ENCODE measurements at places on chromosomes 1 and 21. TPM values are rescaled to one million over a fixed set of nuclear protein-coding genes. Genes with fewer than 3 reads are reported as not detected.

GRCh38 chr1:109484519-109484975, 842 bp downstream of the ATXN7L2 start:
- peak overlapping the region; percentile 64 for H3K4me3 ChIP-seq
- no peaks in the 10 kb centered on the region for H3K36me3 ChIP-seq
- peak overlapping the region; percentile 88 for H3K27ac ChIP-seq
- peaks cover 20% of the 10 kb centered on the region for H3K4me1 ChIP-seq

DNA sequence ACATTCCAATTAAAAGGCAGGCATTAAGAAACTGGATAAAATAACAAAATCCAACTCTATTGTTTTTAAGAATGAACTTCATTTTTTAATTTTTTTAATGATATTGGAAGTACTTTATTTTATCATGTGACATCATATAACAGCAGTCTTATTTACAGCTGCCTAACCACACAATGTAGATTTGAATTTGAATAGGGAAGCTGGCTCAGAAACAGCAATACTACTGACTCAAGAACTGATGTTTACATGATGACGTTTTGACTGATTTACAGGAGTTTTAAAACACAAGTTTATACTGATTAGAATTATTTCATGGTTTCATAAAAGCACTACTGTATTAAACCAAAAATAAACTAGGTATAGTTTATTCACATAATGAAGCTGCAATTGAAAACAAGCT, 348.7 kb upstream of the NR5A2 start:
- no peaks in the 10 kb centered on the region for H3K27me3 ChIP-seq
- no peak overlapping the region for H3K4me3 ChIP-seq
- H3K4me1 ChIP-seq, result no peaks in the 10 kb centered on the region
- no peak for DNase-seq

The ZSCAN20 gene
- 4.0 TPM for total RNA-seq

DNA sequence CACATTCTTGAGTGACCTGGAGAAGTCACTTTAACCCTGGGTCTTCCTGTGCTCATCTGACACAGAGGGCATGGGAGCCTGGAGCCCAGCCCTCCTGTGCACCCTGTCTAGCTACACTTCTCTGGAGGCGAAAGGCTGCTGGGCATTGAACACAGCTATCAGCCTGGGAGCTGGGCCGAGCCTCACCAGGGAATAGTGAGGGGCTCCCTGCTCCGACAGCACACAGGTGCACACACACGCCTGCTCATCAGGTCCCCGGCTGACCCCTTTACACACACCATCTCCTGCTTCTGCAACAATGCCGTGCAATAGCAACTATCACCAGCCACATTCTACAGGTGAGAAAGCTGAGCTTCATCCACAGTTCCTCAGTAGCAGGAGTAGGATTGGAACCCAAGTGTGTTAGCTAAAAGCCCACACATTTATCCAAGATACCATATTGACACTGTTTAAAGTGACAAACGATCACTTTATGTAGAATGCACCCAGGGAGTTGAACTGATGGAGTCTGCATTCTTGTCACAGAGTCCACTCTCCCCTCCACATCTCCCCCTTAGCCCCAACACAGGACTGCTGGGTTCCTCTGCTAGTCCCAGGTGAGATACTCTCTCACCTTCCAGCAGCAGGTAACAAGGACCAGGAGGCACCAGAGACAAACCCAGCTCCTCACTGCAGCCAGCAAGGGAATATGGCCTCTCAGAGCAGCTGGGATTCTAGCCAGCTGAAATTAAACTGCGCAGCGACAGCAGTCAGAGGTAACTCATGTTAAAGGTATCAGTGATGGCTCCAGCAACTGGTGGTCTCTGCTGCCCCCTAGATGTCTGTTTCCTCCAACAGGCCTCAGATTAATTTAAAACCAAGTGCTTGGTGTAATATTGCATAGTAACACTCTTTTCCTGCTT, 18.3 kb upstream of the CAPN8 start:
- H3K4me1 ChIP-seq, result no peaks in the 10 kb centered on the region
- no peaks in the 10 kb centered on the region for H3K27me3 ChIP-seq
- DNase-seq, result peak; percentile 66
- H3K36me3 ChIP-seq, result no peaks in the 10 kb centered on the region
- no peak overlapping the region for H3K4me3 ChIP-seq

The CA6 gene
- not detected for total RNA-seq

DNA sequence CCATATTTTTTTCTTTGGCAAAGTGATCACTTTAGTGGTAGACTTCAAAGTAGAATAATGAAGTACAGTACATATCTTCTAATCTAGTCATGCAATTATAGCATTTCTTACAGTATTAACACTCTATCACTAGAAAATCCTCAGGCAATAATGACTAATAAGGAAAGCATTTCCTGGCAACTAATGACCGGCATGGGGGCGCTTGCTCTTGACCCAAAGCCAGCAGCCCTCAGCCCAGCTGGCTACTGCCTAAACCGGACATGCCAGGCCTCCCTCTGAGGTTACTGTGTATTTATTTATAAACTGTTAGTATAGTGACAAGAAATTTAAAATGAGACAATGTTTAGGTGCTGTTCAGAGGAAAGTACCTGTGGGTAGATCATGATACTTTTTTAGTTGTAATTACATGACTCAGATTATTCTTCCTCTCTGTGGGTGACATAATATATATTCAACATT, 633.8 kb downstream of the PTPRC start:
- no peaks in the 10 kb centered on the region for H3K4me1 ChIP-seq
- no peaks in the 10 kb centered on the region for H3K27me3 ChIP-seq
- no peak overlapping the region for H3K27ac ChIP-seq
- no peaks in the 10 kb centered on the region for H3K36me3 ChIP-seq

- H3K36me3 ChIP-seq, result no peaks in the 10 kb centered on the region
- no peak overlapping the region for H3K27ac ChIP-seq
- no peaks in the 10 kb centered on the region for H3K27me3 ChIP-seq
- no peaks in the 10 kb centered on the region for H3K4me1 ChIP-seq
- no peak for DNase-seq
- no peak overlapping the region for H3K4me3 ChIP-seq
These were observed 63.8 kb upstream of the FAM20B start for GRCh38 chr1:178961868-178962267.

The AMY1B gene
- total RNA-seq, result not detected

- peak overlapping the region; percentile 67 for H3K27ac ChIP-seq
- DNase-seq, result peak; percentile 71
- peaks cover under 1% of the 10 kb centered on the region for H3K27me3 ChIP-seq
- H3K4me1 ChIP-seq, result no peaks in the 10 kb centered on the region
- H3K4me3 ChIP-seq, result no peak overlapping the region
These were observed 18.0 kb downstream of the BMP8A start for GRCh38 chr1:39509360-39510009.

The TNNI3K gene
- 14.2 TPM for total RNA-seq

DNA sequence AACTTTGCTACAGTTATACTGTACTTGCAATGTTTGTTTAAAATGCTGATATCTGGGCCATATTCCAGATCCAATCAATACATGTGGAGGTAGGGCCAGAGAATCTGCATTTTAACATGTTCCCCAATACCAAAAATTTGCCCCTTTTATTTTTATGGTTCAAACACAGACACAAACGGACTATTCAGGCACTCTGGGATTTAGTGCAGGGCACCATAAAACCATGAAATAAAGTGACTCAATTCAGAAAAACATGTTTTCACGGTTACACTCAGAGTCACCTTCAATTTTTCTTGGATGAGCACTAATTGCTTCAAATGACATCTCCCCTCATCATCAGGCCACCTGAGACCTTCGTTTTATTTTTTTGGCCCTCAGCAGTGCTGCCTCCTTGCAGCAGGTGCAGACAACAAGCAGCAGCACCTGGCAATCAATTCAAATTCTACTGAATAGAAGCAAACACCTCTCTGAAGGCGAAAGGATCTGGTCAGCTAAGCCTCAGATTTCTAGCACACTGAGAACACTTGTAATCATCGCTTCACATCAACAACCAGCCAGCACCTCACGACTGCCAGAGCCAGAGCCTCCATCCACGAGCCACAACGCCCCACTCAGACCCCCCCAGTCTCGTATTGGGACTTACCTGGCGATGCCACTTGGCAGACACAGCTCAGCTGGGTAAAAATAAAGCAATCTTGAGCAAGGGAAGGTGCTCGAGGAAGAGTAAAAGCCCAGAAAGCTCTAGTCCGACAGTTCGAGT, 1.1 kb downstream of the ERO1B start:
- H3K27ac ChIP-seq, result peak overlapping the region; percentile 90
- H3K4me1 ChIP-seq, result peaks cover 16% of the 10 kb centered on the region
- H3K27me3 ChIP-seq, result no peaks in the 10 kb centered on the region
- H3K4me3 ChIP-seq, result peak overlapping the region; percentile 70

The MAP10 gene
- 1.7 TPM for total RNA-seq

The CD1E gene
- not detected for total RNA-seq

DNA sequence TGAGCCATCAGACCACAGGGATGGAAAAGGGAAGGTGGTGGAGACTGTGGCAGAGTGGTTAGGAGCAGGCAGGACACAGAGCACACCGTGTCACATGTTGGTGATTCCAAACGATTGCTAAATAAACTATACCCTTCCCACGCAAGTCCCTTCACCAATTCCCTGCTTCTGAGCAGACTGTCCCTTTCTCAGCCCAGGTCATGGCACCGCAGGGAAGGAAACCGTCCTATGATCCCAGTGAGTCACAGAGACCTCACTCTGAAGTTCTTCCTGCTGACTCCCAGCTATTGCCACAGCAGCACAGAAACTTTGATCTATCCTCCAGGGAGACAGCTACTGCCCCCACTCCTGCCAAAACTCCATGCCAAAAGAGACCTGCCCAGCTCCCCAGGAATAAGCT, 19.2 kb downstream of the RIMS3 start:
- DNase-seq, result no peak
- H3K27ac ChIP-seq, result no peak overlapping the region
- H3K4me3 ChIP-seq, result no peak overlapping the region

DNA sequence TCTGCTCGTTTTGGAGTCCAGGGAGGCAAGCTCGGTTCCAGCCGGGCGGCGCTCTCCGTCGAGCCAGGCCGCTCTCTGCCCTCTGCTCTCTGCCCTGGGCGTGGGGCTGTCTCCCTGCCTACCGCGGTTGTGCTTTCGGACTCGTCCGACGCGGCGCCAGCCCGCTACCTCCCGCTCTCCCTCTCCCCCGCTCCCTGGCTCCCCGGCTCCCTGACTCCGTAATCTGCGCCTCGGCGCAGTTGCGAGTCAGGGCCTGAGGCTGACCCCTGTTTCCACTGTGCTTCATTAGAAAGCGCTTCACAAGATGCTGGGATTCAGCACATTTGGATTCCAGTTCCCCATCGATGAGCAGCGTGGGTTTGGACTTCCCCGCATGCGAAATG, 2.2 kb downstream of the SOX13 start:
- peaks cover 60% of the 10 kb centered on the region for H3K4me1 ChIP-seq
- peak overlapping the region; percentile 65 for H3K4me3 ChIP-seq
- peaks cover 4% of the 10 kb centered on the region for H3K27me3 ChIP-seq
- H3K36me3 ChIP-seq, result no peaks in the 10 kb centered on the region

DNA sequence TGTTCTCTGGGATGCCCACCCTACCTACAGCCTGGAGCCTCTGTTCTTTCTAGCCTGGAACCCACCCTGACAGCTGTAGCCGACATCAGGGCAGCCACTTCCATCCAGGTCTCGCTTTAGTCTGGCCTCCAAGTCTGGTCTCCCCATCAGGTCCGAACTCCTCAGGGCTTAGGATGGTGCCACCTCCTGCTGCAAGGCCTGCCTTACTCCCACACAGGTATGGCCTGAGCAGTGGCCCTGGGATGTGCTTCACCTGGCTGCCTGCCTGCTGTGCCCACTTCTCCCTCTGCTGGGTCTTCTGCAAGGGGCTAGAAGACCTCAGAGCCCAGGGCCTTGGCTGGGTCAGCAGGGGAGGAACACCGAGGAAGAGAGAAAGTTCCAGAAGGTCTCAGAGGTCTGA, 35.7 kb upstream of the MAGOH start:
- DNase-seq, result no peak
- no peak overlapping the region for H3K4me3 ChIP-seq
- no peaks in the 10 kb centered on the region for H3K4me1 ChIP-seq
- no peaks in the 10 kb centered on the region for H3K27me3 ChIP-seq

The PPIAL4G gene
- total RNA-seq, result not detected

DNA sequence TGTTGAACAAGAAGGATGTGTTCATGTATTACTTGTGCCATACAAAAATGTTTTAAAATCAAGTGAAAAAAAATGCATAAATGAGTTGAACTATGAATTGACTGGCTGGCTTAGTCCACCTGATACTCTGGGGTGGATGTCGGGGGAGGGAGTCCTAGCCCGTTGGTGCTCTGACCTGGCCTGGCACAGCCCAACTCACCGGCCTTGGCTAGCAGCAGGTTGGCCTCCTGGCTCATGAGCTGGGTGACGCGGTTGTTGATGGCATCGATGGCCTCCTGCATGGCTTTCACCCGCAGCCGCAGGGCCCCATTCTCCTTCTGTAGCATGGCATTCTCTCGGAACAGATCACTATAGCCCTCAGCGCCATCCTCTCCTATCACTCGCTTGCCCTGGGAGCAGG, 21.6 kb downstream of the KIF21B start:
- no peak overlapping the region for H3K27ac ChIP-seq
- no peaks in the 10 kb centered on the region for H3K36me3 ChIP-seq
- no peak overlapping the region for H3K4me3 ChIP-seq
- no peaks in the 10 kb centered on the region for H3K4me1 ChIP-seq
- DNase-seq, result no peak

The SPAG17 gene
- not detected for total RNA-seq

GRCh38 chr1:87600055-87600850, 271.6 kb downstream of the LMO4 start:
- no peak overlapping the region for H3K27ac ChIP-seq
- no peak overlapping the region for H3K4me3 ChIP-seq
- H3K36me3 ChIP-seq, result no peaks in the 10 kb centered on the region
- peaks cover 10% of the 10 kb centered on the region for H3K4me1 ChIP-seq

DNA sequence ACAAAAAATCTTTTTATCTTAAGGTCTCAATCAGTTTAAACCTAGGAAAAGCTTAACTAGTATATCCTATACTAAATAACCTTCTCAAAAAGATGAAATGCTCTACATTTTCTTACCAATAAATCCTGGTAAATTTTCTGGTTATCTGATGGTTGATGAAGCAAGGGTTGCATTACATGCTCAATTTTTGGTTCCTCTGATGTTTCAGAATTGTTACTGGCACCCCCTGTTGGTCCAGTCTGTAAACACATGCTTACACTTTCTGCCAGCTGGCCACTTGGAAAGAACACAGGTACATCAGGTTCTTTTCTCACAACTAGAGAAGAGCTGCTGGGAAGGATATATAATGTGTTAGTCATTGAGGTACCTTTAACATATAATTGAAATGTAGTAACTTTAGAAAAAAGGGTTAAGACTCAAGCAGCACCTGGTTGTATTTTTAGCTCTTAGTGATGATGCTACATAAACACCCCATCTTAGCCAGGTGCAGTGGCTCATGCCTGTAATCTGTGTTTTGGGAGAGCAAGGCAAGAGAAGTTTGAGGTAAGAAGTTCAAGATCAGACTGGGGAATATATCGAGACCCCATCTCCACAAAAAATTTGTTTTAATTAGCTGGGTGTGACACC, 30.9 kb upstream of the TAL1 start:
- H3K27me3 ChIP-seq, result no peaks in the 10 kb centered on the region
- DNase-seq, result peak; percentile 53
- no peaks in the 10 kb centered on the region for H3K4me1 ChIP-seq
- H3K36me3 ChIP-seq, result no peaks in the 10 kb centered on the region
- H3K4me3 ChIP-seq, result no peak overlapping the region

The CCDC27 gene
- total RNA-seq, result not detected
